Pericardium fibroblast (primary cell): ENCODE measurements at places on chromosomes 6 and 20. TPM values are rescaled to one million over a fixed set of nuclear protein-coding genes. Genes with fewer than 3 reads are reported as not detected.

RUNX2 gene
- total RNA-seq, result 2.1 and 6.3 TPM in 2 replicates

PRR18 gene
- total RNA-seq, result not detected in 2 replicates

SIRPD gene
- not detected in 2 replicates for total RNA-seq

MYH7B gene
- 0.12 TPM in 1 of 2 replicates, not detected in the other for total RNA-seq

UST gene
- total RNA-seq, result 15.2 and 17.6 TPM in 2 replicates

TAPBP gene
- 62.6 and 65.8 TPM in 2 replicates for total RNA-seq

OPRL1 gene
- 0.93 and 0.94 TPM in 2 replicates for total RNA-seq

HDGFL1 gene
- not detected in 2 replicates for total RNA-seq

PCK1 gene
- total RNA-seq, result not detected in 2 replicates

CAP2 gene
- total RNA-seq, result 0.26 and 20.9 TPM in 2 replicates

UTRN gene
- total RNA-seq, result 39.4 and 81.8 TPM in 2 replicates

FOXC1 gene
- 5.4 and 7.8 TPM in 2 replicates for total RNA-seq

SUPT3H gene
- 5.4 and 10.6 TPM in 2 replicates for total RNA-seq

HRH3 gene
- not detected in 2 replicates for total RNA-seq

SAMD5 gene
- 0.60 and 1.3 TPM in 2 replicates for total RNA-seq

SLC22A2 gene
- not detected in 2 replicates for total RNA-seq

ACTL10 gene
- 1.4 and 3.7 TPM in 2 replicates for total RNA-seq

NRSN1 gene
- total RNA-seq, result not detected in 2 replicates

CCR6 gene
- total RNA-seq, result not detected in 2 replicates

BRD2 gene
- 83.6 and 109 TPM in 2 replicates for total RNA-seq

CD40 gene
- total RNA-seq, result 3.3 and 9.2 TPM in 2 replicates

PGC gene
- total RNA-seq, result not detected in 2 replicates

TFAP2D gene
- not detected in 2 replicates for total RNA-seq

BTN1A1 gene
- total RNA-seq, result not detected in 2 replicates
